ENCODE measurements at places on chromosomes 11 and 22.

GRCh38 chr22:37905534-37906363 is at the start of gene MICALL1:
Gene MICALL1, plus strand, starts transcription at chr22:37906297. Its CDS starts 126 bp downstream, at chr22:37906423.
- DNase-seq: no peak

DNA sequence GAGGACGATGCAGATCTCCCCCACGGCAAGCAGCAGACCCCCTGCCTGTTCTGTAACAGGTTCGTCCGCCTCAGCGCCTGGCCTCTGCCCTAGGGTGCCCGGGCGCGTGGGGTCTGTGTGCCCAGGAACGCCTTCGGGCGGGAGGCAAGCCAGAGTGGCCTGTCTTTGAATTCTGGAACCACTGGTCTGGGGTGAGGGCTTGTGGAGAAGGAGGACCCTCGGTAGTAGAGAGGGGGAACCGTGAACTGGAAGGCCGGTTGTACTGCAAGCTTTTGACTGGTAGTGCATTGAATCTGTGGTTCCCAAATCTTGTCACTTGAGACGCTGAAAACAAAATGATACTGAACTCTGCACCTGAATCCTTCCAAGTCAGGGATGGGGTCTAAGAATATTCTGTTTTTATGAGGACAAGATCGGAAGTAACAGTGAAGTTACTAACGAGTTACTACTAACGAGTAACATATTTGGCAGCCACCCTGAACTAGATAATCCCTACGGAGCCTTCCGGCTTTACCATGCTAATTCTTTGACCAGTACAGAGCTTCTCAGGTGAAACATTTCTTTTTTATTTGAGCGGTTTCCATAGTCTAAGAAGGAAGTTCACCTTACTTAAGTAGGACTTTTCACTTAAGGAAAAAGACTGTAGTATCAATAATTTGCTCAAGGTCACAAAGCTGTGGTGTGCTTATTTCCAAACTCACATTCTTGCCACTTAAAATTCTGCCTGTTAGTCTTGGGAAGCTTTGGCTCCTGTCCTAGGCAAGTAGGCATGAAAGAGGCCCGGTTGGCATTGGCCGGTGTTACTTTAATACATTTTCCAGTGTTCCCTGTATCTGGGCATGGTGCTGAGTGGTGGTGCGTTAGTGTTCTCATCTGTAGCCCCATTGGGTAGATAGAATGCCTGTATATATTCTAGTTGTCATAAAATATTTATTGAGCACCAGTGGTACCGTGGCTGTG is 860 bp downstream of the PRMT3 start:
- DNase-seq: no peak

- DNase-seq: no peak
Measured at GRCh38 chr11:29317694-29318093, 699.1 kb downstream of the KCNA4 start.

DNA sequence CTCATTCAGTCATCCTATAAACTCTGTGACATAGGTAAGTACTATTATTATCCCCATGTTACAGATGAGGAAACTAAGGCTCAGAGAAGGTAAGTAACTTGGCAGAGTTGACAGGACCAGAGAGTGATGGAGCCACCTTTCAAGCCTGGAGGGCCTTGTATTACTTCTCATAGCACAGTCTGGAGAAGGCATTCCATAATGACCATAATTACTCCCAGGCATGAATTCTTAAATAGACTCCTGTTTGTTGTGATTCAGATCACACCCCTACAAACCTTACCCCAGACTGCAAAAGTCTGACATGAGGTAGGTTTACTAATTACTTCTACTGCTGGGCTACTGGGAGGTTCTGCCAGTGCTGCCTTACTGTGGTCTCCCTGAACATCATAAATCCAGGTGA is 77.0 kb downstream of the CD44 start:
- no peak for DNase-seq

- no peak for DNase-seq
Measured at GRCh38 chr11:37504060-37504611, 906.1 kb upstream of the RAG2 start.

DNA sequence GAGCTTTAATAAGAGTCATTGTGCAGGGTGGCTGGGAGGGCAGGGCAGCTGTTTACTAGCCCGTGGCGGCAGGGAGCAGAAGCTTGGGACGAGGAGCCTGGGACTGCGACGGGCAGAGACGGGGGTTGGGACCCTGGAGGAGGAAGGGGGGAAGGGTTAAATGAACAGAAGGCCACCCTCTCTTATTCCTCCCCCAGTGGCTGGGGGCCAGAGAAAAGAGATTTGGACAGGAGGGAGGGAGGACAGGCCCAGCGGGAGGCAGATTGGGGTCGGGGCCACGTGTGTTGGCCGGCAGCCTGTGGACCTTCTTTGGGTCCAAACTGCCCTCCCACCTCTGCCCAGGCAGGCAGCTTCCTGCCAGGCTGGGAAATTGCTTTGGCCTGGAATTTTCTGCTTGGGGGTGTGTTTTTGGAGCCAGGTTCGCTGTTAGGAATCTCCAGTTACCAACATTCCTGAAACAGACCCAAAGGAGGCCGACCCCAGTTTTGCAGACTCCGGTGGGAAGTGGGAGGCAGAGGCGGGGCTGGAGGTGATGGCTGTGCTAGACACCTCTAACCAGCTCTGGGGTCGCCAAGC is 50.2 kb downstream of the APOL3 start:
- DNase-seq: no peak

GRCh38 chr11:82988936-82989627 is 82.6 kb downstream of the RAB30 start:
- peak; percentile 65 for DNase-seq

- DNase-seq: no peak
Measured at GRCh38 chr11:90916706-90917105, 693.9 kb upstream of the CHORDC1 start.

DNA sequence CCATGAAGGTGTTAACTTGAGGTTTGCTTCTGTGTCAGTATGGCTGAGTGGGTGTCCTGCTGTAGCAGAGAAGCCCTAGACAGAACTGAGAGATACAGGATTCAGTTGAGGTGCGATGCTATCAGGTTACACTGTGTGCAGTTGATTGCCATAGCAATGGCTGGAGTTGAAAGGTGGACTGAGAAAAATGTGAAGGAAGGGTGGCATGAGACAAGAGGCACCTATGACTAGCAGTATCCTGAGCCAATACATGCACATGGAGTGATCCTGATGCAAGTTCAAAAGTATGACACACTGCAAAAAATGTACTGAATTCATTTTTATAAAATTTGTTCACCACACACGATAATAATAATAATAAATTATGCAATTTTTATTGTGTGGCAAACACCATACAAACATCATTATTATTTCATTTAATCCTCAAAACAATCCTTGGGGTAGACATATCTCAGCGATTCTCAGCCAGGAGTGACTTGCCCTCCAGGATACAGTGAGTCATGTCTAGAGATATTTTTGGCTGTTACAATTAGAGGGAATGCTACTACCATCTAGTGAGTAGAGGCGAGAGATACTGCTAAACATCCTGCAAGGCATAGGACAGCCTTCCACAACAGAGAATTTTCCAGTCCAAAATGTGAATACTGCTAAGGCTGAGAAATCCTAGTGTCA is 3.9 kb upstream of the PIWIL4 start:
- DNase-seq: no peak

DNA sequence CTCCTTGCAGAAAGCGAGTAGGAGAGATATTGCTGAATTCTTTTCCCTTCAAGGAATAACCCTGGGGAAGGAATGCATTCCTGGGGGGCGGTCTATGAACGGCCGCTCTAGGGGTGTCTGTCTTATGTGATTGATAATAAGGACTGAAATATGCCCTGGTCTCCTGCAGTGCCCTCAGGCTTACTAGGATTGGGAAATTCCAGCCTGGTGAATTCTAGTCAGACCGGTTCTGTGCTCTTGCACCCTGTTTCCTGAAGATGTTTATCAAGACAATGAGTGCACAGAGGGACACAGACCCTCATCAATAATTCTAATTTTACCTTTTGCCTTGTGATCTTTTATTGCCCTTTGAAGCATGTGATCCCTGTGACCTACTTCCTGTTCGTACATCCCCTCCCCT is 140.7 kb downstream of the LUZP2 start:
- no peak for DNase-seq

DNA sequence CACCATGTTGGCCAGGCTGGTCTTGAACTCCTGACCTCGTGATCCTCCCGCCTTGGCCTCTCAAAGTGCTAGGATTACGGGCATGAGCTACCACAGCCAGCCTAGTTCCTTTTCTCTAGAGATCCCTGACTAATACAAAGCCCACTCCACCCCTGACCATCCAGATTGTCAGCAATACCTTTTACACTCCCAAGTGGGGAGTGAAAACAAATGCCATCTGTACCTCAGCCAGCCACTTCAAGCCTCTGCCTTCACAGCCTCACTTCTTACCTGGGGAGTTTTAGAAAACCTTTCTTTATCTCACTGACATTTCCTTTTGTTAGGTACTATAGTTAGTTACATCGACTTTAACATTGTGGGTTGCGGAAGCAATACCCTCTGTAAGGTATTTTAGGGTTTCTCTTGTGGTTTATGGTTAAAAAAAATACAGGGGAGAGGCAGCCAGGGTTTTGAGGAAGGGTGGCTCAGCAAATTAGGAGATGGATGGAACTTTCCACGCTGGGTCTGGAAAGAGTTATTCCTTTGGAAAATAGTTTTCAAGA is 8.9 kb downstream of the TOM1 start:
- no peak for DNase-seq

- DNase-seq: no peak
Measured at GRCh38 chr22:33656808-33657628, 263.3 kb downstream of the LARGE1 start.

GRCh38 chr11:75795276-75796090 is 19.5 kb upstream of the UVRAG start:
- no peak for DNase-seq

- no peak for DNase-seq
Measured at GRCh38 chr11:112321501-112322172, 61.0 kb upstream of the PLET1 start.

GRCh38 chr11:133403900-133404299 is 128.4 kb downstream of the OPCML start:
- DNase-seq: no peak

GRCh38 chr22:17774206-17774925 is at the start of gene BID:
Gene BID, minus strand, starts transcription at chr22:17774469. Its CDS starts 24,353 bp downstream, at chr22:17750116.
- no peak for DNase-seq

- DNase-seq: no peak
Measured at GRCh38 chr11:81987829-81988472, 745.7 kb downstream of the FAM181B start.

DNA sequence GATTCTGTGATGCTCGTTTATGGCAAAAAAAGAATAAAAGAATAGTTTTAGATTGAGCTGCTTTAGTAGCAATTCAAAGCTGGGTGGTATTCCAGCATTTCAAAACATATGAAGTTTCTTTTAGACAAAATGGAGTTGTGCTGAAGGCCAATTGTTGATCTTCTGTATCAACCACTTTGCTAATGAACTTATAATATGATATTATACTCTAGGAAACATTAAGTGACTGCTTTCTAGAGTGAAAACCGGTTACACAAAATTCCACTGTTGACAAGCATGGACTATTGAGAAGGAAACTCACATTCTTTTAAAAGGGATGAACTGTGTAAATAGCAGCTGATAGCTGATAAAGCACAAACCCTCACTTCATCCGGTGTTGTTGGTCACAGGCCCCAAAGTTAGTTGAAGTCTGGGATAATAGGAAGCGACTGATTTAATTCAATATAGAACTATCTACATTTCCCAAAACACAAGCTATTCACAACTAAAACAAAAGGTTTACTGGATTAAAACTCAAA is 255.1 kb downstream of the CADM1 start:
- DNase-seq: no peak

- no peak for DNase-seq
Measured at GRCh38 chr11:119337581-119338317, 2.9 kb downstream of the C1QTNF5 start.

- DNase-seq: no peak
Measured at GRCh38 chr22:48396091-48396784, 1431.4 kb downstream of the BRD1 start.

DNA sequence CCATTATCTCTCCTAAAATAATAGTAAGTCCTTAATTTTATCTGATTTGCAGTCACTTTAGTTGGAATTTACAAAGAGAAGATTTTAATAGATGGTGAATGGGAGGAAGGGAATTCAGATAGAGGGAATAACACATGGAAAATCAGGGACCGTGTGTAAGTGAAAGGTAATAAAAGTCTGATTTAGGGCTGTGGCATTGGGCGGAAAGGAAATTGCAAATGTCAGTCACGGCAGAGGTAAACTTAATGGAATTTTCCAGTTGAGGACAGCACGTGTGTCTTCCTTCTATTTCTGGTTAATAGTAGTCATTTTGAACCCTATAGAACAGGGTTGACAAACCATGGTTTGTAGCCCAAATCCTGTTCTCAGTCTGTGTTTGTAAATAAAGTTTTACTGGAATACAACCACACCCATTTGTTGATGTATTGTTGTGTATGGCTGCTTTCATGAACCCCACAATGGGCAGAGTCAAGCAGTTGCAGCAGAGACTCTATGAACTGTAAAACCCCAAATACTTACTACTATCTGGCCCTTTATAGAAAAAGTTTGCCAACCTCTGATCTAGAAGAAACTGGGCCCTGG is 34.1 kb downstream of the PACS1 start:
- no peak for DNase-seq

DNA sequence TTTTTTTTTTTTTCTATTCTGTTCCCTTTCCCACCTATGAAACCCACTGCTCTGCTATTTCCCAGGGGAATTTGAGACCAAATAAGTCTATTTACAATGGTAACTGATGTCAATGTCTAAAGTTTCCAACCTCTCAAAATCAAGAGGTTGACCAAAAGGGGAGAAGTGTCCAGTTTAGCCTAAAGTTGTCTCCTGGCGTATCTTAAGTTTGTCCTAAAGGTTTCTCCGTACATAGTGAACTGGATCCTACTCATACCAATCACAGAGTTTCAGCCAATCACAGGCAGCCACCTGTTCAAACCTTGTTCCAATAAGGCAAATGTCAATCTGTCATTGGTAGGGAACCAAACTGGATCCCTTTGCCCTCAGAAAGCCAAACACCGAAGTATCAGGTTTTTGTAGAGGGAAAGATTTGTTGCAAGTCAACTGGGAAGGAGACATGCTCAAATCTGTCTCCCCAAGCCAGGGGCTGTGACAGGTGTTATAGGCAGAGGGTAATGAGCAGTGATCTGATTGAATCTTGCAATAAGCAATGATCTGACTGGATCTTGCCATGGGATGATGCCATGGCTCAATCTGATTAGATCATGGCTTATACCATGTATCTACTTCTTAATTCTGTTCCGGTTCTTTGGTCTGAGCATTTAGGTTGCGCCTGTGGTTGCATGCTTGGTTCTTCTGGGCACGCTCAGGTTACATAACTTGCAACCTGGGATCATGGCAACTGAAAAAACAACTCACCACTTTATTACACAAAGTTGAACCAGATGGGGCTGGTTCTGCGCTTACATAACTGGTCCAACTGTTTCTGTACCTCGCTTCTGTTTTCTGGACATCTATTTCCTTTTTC is 1.1 kb upstream of the VPS37C start:
- peak; percentile 18 for DNase-seq

- DNase-seq: no peak
Measured at GRCh38 chr11:17434108-17434507, 42.5 kb downstream of the ABCC8 start.

GRCh38 chr22:36301384-36301828 is 48.5 kb downstream of the APOL1 start:
- DNase-seq: peak; percentile 48
